T-helper 17 cell (primary cell): ENCODE measurements at places on chromosomes 2 and 18. TPM values are rescaled to one million over a fixed set of nuclear protein-coding genes. Genes with fewer than 3 reads are reported as not detected.

CFAP65 gene
- not detected for total RNA-seq

CYP27A1 gene
- 0.39 TPM for total RNA-seq

LHCGR gene
- not detected for total RNA-seq

ASB18 gene
- not detected for total RNA-seq

SEMA4F gene
- 11.1 TPM for total RNA-seq

GPR155 gene
- 16.7 TPM for total RNA-seq

MC5R gene
- not detected for total RNA-seq

ZNF514 gene
- 12.0 TPM for total RNA-seq

ESCO1 gene
- total RNA-seq: 37.7 TPM

SP9 gene
- not detected for total RNA-seq

NPAS2 gene
- 5.9 TPM for total RNA-seq

SLC4A1AP gene
- 18.2 TPM for total RNA-seq

CDH7 gene
- total RNA-seq: not detected

RAX gene
- total RNA-seq: not detected

ENOSF1 gene
- total RNA-seq: 69.3 TPM

NEURL3 gene
- not detected for total RNA-seq

ACTR1B gene
- 90.9 TPM for total RNA-seq

FAP gene
- total RNA-seq: not detected

AKAIN1 gene
- total RNA-seq: not detected

HNMT gene
- 0.60 TPM for total RNA-seq

CGREF1 gene
- not detected for total RNA-seq

UBE2F gene
- 40.3 TPM for total RNA-seq

FEV gene
- total RNA-seq: not detected

ZAP70 gene
- 439 TPM for total RNA-seq

LINC00305 gene
- not detected for total RNA-seq

DSG4 gene
- not detected for total RNA-seq

MROH2A gene
- total RNA-seq: not detected

CAPN13 gene
- not detected for total RNA-seq

ADCYAP1 gene
- not detected for total RNA-seq

TUBB8B gene
- total RNA-seq: not detected
